ENCODE measurements at places on chromosomes 12 and 14. TPM values are rescaled to one million over a fixed set of nuclear protein-coding genes. Genes with fewer than 3 reads are reported as not detected.

Gene TAS2R20
- 1.7 TPM for total RNA-seq

Gene GPR135
- total RNA-seq = 1.5 TPM

Gene VASH1
- 166 TPM for total RNA-seq

Gene ASIC1
- total RNA-seq = 1.9 TPM

Gene ASB2
- not detected for total RNA-seq

Gene DPY19L2
- 16.4 TPM for total RNA-seq

Gene SLC39A5
- not detected for total RNA-seq

Gene TTC5
- total RNA-seq = 14.3 TPM

Gene FGF6
- not detected for total RNA-seq

Gene RFLNA
- total RNA-seq = 13.3 TPM

Gene RNF212B
- not detected for total RNA-seq

Gene KRT72
- 0.28 TPM for total RNA-seq

Measured in endothelial cell (in vitro differentiated cells).